ENCODE measurements at places on chromosomes 2 and 18.
A peak's percentile ranks its signal among the peaks of the same experiment; 100 is the strongest.

DNA sequence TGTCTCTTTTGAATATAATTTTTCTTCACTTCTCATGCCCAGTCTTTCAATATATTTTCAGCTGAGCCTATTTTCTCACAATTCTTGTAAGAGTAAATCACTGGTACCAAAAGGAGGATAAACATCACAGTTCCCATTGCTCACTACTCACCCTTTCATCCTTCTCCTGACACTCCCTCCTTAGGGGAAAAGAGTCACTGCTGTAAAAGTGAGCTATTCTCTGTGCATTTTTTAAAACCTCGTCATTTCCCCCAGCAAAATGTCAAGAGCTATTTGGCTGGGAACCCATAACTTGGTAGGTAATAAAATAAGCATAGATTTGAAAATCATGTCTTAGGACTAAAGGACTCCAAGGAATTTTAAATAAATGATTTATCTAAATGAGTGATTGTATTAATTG lies 340.1 kb upstream of the GYPC start:
- no peak for DNase-seq

DNA sequence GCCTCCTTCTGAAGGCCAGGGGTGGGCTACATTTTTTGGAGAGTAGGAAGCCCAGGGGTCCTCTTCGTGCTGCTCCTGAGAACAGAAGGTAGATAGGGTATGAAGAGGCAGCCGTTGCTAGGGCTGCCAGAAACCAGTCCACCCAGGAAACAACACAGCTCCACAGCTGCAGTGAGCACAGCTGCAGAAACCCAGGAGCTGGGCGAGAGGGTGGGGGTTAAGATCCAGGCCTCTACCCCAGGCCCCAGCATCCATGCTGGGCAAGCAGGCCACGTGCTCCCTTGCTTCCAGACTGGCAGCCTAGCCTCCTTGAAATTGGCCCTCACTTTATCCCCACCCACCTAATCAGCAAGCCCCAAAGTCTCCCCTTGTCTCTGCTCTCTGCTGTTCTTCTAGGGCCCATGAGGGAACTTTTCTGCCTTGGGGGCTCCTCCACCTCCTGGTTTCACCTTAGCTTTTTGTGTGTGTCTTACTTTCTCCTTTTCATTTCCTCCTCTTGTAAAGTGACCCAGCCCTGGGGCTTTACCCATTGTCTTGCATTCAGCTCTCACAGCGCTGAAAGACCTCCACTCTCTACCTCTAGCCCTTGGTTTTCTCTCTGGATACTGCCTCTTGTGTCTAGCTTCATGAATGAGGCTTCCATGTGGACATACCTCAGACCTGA lies 30.7 kb downstream of the STON1 start:
- no peak for DNase-seq

- no peak for DNase-seq
Measured at GRCh38 chr18:10202845-10203321, 251.6 kb upstream of the APCDD1 start.

GRCh38 chr2:175929850-175930249 lies 72.2 kb downstream of the LNPK start:
- peak; percentile 15 for DNase-seq

GRCh38 chr18:711310-711656 lies 1.1 kb downstream of the ENOSF1 start:
- DNase-seq, result peak; percentile 33

- no peak for DNase-seq
Measured at GRCh38 chr2:160371251-160372009, 122.2 kb downstream of the RBMS1 start.

DNA sequence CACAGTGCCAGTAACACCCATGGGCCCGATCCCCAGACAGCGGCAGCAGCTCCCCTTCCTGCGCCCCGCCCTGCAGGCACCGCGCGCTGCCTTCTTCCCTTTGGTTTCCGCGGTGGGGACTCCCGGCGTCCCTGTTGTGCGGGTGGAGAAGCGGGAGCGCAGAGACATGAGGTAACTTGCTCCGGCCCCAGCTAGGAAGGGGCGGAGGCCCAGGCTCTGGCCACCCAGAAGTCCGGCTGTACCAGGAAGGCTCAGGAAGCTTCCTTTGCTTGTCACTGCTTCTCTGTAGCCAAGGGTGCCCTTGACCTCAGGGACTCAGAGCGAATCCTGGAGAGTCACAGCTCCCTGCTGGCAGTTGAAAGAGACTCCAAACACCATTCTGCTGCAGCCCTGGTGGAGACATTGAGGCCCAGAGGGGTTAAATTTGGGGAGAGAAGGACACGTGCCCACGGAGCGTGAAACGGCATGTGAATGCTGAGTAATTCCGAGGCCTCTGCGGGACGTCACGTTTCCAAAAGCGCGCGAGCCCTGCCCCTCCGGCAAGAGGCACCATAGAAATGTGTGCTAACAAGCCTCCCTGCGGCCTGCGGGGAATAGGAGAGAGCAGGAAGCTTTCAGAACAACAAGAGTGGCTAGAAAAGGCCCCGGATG lies 6.7 kb upstream of the ADCY3 start:
- DNase-seq, result no peak
